ENCODE measurements at places on chromosomes 4 and X.

- DNase-seq: no peak
Observed at GRCh38 chr4:8278009-8278395, 8.4 kb downstream of the HTRA3 start.

DNA sequence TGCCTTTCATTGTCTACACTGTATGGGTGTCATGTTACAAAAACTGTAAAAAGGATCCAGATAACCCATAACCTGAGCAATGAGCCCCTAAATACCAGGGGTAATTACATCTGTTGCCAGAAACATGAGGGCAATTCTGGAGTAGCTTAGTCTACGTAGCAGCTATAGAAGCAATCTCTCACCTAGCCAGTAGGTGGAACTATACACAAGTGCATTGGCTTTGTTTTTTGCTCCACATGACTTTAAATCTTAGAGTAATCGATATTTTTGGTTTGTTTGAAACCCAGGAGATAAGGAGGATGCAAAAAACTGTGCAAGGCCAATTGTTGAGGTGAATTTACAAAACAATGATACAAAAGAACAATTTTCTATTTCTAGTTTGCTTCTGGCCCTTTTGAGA is 57.5 kb downstream of the GPR82 start:
- DNase-seq: peak; percentile 2

DNA sequence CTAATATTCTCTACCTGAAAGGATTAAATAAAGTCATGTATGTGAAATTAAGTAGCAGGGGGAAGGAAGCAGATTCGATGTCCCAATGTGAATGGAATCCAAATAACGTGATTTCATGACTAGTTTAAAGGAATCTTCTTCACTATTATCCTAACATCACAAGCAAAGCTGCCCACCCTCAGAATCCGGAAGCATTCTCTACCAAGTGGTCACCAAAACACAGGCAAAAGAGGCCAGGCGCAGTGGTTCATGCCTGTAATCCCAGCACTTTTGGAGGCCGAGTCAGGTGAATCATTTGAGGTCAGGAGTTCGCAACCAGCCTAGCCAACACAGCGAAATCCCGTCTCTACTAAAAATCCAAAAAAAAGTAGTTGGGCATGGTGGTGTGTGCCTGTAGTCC is 212.9 kb downstream of the LDB2 start:
- DNase-seq: no peak

DNA sequence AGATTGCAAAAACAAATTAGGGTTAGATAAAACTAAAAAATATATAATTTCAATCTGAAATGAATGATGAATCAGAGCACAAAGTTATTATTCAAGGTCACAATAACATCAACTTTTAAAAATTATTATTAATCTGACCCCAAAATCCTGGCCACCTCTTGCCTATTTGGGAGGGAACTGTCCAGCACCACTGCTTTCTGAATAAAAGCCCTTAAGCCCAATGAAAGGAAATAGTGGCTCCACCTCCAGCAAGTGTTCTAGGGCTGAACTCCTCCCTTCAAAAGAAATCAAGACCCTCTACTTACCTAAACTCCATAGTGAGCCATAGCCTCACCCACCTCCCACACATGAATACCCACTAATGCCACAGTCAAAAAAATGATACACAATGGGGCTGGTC is 208.2 kb downstream of the PARM1 start:
- no peak for DNase-seq

DNA sequence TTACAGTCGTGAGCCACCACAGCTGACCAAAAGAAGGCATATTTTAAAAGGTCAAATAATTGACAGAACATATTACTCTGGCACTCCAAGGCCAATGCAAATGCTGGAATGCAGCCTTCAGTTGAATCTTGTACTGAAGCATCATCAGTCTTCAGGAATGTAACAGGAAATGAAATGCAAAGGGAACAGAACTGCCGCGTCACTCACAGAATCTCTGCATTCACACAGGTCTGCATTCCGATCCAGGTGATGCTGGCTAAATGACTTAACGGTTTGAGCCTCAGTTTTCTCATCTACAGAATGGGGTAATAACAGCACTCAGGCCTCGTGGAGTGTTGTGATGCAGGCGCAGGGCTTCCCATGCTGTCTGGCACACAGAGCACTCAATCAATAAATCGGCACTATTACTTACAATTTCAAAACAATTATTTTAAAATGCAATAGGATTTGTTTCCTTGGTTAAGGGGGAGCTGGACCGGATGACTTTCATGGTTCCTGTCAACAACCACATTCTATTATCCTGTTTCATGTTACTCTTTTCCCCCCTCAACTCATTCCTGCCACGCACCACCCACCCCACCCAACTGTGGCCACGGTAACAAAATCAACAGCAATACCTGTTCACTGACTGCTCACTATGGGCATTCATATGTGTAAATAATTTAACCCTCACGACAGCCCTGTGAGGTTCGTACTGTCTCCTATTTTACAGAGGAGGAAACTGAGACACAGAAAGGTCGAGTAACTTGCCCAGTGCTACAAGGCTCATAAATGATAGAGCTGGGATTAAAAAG is 32.4 kb downstream of the IGFBP7 start:
- DNase-seq: no peak

- DNase-seq: no peak
Observed at GRCh38 chr4:164648151-164648848, 105.6 kb upstream of the SMIM31 start.

GRCh38 chr4:8533274-8533865 is 46.8 kb upstream of the GPR78 start:
- DNase-seq: peak; percentile 35

DNA sequence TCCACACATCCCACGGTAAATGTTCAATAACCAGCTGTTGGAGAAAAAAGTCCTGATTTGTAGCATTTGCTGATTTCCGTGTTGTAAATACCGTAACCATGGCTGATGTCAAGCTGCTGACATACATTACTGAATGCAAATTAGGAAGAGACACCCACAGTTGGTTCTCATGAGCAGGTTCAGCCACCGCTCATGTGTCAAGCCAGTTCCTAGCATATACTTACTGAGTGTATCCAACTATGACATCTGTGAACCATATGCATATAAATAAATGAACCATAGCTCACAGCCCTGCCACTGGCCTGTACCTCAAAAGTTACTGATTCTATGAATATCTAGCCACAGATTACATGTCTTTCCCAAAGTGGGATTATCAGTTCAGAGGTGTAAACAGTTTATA is 29.5 kb downstream of the FHDC1 start:
- DNase-seq: no peak

DNA sequence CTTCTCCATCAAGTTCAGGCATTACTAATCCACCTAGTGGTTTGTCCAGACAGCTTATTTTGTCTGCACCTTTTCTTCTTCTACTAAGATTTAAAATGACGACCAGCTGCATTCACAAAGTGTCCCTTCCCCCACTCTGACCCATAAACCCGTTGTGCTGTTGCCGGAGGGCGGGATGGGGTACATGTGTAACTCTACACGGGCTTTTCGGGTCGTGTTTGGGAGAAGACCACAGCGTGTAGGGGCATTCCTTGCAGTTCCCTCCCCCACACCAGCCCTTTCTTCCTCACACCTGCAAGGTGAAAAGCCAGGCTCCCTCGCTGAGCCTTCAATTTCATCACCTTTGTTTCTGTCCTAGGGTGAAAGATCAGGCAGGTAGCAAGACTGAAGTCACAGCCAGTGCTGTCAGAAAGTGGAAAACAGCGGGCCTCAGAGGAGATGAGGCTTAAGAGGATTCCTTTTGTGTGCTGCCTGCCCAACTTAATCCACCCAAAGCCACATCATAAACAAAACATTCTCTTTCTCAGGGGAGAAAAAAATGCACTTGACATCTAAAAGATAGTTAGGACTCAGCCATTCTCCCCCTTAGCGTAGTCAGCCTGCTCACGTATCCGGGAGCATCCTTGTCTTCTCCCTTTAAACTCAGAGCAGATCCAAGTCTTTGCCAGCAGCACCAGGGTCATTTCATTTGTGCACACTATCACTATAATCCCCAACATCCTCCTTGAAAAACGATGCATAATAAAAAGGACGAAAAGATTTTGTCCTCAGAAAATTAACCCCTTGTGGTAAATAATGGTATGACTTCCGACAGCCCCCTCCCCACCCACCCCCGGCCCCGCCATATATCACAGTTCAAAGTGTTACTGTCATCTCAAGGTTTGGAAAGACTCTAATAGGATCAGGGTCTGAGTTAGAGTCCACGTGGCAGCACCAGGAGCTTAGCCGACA is 599.0 kb downstream of the RAB28 start:
- no peak for DNase-seq

- no peak for DNase-seq
Observed at GRCh38 chrX:155065035-155065734, 5.8 kb downstream of the CMC4 start.

- no peak for DNase-seq
Observed at GRCh38 chr4:187883049-187883448, 112.5 kb upstream of the ZFP42 start.

DNA sequence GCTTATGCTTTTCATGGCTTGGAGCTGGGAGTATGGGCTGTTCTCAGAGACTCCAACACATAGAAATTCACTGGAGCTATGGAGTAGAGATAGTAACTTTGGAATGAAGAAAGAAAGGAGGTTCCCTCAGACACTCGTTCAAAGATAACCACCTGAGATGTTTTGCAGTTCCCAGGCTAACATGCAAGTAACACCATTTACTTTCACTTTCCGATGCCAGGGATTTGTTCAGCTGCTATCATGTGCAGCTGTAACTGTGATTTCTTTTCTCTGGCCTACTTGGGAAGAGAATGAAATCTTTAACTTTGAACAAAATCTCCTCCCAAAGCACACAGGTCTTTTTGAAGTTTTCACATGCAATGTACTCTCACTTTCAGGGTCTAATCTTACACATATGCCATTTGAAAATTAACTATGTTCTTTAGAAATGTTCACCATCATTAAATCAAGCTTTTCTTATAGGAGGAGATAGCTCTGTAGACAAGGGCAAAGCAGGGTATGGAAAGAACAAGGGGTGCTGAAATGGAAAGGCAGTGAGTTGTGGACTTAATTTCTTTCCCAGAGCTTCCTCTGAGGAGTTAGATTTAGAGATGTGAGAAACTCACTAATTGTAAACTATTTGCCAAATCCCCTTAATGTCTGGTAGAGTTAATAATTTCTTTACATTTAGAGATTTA is 514.3 kb downstream of the PDHA2 start:
- no peak for DNase-seq

DNA sequence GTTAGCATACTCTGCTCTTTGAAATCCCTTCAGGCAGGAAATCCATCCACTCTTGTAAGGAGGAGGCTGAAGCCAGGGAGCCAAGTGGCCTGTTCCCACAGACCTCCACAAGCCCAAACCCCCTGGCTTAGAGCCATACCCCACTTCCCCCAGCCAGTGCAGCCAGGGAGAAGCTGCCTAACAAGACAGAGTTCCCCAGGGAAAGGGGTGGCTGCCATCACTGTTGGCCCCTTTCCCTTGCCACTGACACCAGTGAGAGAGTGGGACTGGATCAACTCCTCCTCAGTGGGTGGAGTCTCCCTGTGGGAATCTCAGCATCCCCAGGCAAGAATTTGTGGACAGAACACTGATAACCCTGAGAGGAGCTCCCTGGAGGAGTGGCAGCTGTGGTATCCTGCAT is 389.4 kb downstream of the PABPC4L start:
- DNase-seq: no peak

DNA sequence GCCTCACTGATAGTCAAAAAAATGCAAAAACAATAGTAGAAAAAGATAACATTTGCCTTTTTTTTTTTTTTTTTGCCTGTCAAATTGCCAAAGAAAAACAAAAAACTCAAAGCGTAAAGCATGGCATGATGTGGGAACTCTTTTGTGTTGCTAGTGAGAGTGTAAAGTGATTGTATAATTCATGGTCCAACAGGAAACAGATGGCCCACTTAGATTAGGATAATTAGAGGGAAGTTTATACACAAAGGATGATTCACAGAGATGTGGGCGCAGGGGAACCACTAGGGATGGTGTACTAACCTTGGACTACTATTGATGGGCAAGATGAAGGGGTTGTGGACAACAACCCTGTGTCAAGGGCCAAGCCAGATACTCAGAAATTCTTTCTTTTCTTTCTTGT is 16.4 kb downstream of the MCUB start:
- DNase-seq: no peak

DNA sequence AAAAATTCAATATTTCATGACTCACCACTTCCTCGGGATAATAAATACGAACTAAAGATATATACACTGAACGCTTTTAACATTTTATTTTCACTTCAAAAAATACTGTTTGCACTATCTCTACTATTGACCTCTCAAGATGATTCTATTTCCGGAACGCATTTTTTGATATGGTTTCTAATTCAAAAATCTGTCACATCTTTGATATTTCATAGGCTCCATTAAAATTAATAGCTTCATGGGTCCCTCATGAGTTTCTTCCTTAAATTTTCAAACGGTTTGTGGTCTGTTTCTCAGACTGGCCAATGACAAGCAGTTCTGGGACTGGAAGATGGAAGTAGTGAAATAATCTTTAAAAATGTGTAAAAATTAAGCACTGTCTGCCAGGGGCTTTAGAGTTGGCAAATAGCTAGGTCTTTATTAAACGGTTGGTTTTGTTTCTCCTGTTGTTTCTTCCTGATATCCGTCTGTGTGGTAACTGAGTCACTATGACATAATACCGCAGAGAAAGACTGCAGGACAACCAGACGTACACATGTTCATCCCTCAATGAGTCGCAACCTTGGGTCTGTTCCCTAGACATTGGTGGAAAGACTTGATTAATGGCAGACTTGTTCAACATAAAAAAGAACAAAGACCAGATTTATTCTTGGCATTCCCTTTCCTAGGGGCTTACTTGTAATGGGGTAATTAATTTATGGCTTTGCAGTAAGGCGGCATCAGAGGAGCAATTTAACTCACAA is 133.8 kb downstream of the PALLD start:
- no peak for DNase-seq

GRCh38 chr4:143346206-143346605 is 9.5 kb downstream of the GAB1 start:
- no peak for DNase-seq

DNA sequence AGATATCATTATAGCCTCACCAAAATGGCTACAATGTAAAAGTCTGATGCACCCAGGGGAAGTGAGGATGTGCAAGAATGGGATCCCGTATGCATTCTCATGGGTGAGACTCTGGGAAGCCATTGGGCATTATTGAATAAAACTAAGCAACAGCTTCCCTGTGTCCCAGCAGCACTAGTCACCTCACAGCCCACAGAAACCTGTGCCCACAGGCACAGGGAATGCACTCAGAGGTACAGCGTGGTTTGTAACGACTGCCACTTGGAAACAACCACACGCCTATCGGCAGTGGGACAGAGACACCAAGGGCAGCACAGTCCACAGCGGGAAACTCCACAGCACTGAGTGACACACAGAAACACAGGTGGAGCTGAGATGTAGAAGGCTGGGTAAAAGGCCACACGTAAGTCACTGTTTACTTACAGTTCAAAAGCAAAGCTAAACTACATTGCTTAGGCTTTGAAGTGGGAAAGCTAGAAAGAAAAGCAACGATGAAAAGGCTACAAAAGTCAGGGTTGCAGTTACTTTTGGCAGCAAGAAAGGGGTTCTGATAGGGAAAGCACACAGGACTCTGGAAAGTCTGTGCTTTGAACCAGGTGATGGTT is 69.2 kb downstream of the HAUS3 start:
- DNase-seq: no peak

GRCh38 chr4:170497112-170497511 is 407.4 kb upstream of the AADAT start:
- DNase-seq: peak; percentile 1

GRCh38 chr4:8534611-8535010 is 45.6 kb upstream of the GPR78 start:
- DNase-seq: no peak

- no peak for DNase-seq
Observed at GRCh38 chr4:81808011-81808672, 336.4 kb upstream of the RASGEF1B start.

- no peak for DNase-seq
Observed at GRCh38 chrX:13059637-13060499, 15.4 kb upstream of the FAM9C start.
